ENCODE measurements at places on chromosomes 2 and 18.

GRCh38 chr2:138020432-138020831 lies 56.2 kb downstream of the HNMT start:
- no peak for DNase-seq

- DNase-seq: no peak
Measured at GRCh38 chr2:60742419-60742818, 13.6 kb upstream of the PAPOLG start.

DNA sequence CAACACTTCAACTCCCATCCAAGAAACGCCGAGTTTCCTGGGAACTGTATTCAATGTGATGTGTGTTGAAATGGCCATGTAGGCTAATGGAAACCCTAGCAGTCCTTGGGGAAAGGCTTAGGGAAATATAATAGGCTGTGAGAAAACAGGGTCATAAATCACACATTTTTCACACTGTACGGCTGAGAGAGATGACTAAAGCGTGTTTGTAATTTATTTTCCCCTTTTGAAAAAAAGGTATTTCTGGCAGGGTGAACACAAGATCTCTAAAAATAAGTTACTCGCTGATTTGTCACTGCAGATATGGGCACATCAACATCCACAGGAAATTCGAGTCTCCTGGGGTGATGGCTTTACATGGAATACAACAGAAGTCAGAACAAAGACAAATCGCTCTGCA lies 109.6 kb upstream of the ST6GAL2 start:
- DNase-seq: no peak

- DNase-seq: no peak
Measured at GRCh38 chr2:17763641-17764333, 9.8 kb downstream of the GEN1 start.
